Stimulated activated CD8-positive, alpha-beta memory T cell treated with anti-CD3 and anti-CD28 coated beads, Interleukin-2, amount 100 ng/mL, for 1 hour (primary cell): ENCODE measurements at places on chromosomes 16 and 17.

GRCh38 chr17:77237232-77238008, 96.7 kb downstream of the SEC14L1 start:
- no peak for DNase-seq

DNA sequence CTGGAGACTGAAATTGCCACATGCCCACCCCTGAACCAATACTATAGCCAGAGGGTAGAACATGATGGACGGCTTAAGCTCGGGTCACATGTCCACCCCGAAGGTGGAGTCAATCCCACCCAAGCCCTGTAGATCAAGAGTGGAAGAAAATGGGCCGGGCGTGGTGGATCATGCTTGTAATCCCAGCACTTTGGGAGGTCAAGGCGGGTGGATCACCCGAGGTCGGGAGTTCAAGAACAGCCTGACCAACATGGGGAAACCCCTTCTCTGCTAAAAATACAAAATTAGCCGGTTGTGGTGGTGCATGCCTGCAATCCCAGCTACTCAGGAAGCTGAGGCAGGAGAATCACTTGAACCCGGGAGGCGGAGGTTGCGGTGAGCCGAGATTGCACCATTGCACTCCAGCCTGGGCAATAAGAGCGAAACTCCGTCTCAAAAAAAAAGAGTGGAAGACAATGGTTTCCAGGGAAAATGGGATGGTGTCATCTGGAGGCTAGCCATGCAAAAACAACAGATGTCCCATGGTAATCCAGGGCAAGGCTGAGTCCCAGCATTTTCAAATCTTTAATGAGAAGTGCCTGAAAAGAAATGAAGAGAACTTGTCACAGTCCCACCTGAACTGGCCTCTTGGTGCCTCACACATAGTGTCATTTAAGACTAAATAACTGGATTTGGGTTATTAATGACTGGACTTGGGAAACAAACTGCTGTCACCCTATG, 30.1 kb downstream of the CD300LF start:
- no peak for DNase-seq

DNA sequence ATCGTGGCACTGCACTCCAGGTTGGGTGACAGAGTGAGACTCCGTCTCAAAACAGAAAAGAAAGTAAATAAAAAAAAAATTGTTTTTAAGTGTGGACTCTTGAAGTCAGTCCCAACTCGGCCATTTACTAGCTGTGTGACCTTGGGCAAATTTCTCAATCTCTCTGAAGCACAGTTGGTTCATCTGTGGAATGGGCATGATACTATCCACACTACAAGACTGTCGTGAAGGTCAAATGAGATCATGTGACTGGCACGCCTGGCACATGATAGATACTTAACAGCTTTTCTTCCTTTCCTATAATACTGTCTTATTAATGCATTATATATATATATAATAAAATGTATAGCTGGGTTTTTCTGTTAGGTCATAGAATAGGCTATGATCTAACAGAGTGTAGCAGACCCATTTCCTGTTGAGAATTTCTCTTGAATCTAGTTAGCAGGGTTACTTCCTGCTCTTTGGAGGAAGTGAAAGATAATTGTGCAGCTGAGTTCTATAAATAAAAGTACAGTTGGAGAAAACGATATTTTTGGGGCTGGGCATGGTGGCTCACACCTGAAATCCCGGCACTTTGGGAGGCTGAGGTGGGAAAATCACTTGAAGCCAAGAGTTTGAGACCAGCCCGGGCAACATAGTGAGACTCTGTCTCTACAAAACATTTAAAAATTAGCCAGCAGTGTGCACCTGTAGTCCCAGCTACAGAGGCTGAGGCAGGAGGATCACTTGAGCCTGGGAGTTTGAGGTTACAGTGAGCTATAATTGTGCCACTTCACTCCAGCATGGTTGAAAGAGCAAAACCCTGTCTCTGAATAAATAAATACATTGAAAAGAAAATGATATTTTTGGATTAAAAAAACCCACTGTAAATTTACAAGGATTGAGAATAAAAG, 7.3 kb downstream of the MILR1 start:
- DNase-seq: no peak

DNA sequence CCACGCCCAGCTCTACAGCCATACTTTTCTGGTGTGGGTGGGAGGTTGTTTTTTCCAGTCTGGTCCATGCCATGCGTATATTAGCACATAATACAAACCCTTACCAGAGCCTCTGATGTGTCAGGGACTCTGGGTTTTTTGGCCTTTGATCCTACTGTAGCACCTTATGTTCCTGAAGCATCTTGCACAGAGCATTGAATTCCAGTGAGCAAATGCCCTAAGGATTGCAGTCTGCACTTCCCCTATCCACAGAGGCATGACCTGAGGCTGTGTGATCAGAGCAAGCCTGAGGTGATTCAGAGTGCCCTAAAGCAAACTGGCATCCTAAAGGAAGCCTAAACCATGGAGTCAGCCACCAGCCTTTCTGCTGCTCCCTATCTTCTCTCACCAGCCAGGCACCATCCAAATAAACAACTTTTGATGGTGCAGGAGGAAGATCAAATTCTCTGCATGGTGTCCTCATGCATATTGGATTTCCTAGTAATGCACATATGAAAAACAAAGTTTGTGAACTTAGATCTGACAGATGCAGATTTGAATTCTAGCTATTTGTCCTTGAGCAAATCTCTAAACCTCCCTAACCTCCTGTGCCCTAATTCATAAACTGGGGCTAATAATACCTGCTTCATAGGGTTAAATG, 41.2 kb upstream of the HAS3 start:
- DNase-seq: no peak

GRCh38 chr16:27625050-27625697, 75.2 kb downstream of the KATNIP start:
- DNase-seq: no peak

DNA sequence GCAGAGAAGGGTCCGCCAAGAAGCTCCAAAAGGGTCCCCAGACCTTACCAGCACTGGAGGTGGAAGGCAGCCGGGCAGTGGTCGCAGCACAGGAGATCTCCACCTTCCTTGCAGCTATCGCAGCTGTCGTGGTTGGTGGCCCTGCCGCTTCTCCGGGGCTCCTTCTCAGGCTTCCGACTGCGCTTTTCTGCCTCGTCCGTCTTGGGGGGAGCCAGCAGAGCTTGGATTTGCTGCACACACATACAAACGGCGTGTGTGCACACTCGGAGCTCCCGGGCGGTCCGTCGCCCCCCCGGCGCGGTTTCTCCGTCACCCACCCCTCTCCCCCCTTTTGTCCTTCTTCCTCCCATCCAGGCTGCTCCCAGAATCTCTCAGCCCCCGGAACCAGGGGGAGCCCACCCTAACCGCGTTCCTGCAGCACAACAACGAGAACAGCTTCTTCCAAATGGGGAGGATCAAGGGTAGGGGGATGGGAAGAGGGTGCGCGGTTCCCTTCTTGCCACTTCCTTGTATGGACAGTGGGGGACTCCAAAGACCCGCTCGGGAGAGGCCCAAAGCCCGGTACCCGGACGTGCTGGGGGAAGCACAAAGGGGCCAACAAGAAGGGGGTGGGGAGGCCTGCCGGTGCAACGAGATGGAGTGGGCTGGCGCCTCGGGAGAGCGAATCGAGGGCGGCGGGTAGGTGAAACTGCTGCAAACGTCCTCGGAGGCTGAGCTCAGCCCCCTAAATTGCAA, 1.1 kb downstream of the PHF12 start:
- DNase-seq: peak; percentile 13

GRCh38 chr16:83953796-83954576, 946 bp downstream of the OSGIN1 start:
- no peak for DNase-seq

DNA sequence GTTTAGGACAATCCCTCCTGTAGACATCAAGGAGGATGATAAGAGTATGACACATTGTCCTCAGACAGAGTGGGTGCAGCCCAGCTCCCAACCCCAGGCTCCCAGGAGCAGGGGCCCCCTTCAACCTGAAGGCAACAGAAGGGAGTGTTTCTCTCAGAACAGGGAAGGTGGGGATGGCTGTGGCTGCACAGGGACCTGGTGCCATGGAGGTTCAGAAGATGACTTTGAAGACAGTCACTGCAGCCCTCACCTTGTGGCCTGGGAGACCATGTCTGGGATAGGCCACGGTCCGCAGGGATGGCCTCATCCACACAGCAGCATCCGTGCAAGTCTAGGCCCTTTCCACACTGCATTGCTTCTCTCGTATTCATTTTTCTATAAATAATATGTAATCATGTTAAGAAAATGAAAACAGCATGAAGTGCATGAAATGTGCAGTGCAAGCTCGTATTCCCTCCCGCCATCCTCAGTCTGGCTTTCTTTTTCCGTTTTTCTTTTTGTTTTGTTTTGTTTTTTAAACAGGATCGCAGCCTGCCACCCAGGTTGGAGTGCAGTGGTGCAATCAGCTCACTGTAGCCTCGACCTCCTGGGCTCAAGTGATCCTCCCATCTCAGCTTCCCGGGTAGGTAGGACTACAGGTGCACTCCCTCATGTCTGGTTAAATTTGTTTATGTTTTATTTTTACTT, 71.1 kb downstream of the METRNL start:
- no peak for DNase-seq

GRCh38 chr16:22381392-22381791, 7.0 kb upstream of the CDR2 start:
- no peak for DNase-seq

DNA sequence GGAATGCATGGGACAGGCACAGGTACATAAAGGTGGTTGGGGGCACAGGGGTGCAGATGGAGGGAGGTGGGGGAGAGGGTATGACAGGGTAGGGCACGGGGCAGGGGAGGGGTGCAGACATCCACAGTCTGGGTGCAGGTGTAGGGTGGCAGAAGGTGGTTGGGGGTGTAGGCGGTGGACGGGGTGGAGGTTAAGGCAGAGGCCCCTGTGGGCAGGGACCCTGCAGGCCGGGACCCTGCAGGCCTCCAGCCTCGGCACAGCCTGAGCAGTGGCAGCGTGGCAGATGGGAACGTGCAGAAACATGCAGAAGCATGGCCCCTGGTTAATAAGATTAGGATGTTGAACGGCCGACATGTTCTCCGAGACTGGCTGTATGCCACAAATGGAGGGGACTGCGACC, 115.2 kb downstream of the RBFOX3 start:
- DNase-seq: no peak

GRCh38 chr17:40374821-40375498, 10.4 kb upstream of the GJD3 start:
- no peak for DNase-seq

- DNase-seq: no peak
Observed at GRCh38 chr17:77571155-77571981, 387.1 kb upstream of the TNRC6C start.

GRCh38 chr16:79303959-79304387, 296.6 kb downstream of the MAF start:
- no peak for DNase-seq

- DNase-seq: no peak
Observed at GRCh38 chr16:26816266-26816665, 250.5 kb upstream of the C16orf82 start.

DNA sequence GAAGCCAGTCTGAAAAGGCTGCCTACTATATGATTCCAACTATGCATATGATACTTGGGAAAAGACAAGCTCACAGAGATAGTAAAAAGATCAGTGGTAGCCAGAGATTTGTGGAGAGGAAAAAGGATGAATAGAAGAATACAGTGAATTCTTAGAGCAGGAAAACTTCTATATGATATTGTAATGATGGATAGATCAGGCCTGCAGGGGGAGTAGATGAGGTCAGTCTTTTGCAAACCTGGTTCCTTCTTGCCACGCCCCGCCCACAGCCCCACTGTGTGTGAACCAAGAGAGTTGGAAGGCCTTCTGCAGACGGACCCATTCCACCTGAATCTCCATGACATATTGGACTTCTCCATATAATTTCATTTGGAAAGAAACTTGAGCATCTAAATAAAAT, 761 bp upstream of the CCL8 start:
- no peak for DNase-seq

GRCh38 chr17:66326476-66327047, 24.1 kb downstream of the PRKCA start:
- DNase-seq: no peak

DNA sequence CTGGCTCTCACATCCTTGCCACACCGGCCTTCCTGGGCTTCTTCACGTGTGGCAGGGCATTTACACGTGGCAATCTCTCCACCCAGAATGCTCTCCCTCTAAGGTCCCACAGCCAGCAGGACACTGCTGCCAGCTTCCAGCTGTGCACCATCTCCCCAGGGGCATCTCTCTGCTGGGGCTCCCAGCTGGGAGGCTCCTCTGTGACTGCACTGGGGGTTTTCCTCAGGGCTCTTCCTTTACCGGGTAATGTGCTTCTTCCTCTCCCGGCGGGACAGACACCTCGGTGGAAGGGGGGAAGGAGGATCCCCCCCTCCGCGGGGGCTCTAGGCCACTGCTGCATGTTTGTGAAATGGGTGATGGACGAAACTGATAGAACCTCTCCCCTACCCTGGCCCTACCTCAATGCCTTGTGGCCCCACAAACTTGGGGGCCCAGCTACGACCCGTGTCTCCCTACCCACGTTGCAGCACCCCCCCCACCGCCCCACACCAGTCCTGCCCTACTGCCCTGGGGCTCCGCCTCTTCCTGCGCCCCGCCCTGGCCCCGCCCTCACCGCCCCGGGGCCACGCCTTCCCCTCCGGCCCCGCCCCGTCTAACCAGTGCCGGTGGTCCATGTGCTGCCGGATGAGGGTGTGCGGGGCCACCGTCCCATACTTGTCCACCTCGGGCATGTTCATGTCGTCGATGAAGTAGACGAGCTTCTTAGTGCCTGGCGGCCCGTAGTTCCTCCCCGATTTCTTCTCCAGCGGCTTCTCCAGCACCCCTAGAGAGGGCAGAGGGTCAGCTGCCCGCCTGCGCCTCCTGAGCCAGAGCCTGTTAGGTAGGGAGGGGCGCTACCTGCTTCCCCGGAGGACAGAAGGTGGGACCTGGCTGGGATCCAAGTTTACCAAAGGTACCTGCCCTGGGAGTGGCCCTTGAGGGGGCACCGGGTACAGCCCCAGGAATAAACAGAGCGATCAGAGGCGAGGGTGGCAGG, 92.6 kb downstream of the DNAH17 start:
- DNase-seq: peak; percentile 24

DNA sequence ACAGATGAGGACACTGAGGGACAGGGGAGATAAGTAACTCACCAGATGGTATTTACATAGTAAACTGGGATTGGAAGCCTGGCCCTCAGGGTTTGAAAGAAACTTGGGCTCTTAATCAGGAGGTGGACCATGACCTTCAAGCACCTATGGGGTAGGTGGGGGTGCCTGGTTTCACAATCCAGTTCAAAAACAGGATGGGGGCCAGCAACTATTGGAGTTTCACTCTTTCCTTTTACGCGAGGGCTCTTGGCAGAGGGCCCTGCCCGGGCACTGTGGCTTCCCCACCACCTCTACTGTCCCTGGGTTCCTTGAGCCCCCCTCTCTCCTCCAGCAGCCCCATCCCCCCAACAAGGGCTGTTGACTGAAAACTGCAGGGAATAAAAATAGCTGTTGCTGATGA, 11.3 kb upstream of the PRR29 start:
- DNase-seq: no peak

- no peak for DNase-seq
Observed at GRCh38 chr16:8620535-8620934, 963 bp upstream of the METTL22 start.
